ENCODE measurements at places on chromosomes 6 and 20.

- no peak for DNase-seq
Measured at GRCh38 chr6:106124015-106124414, 37.9 kb downstream of the PRDM1 start.

- no peak for DNase-seq
Measured at GRCh38 chr6:154962753-154963152, 32.4 kb upstream of the TIAM2 start.

DNA sequence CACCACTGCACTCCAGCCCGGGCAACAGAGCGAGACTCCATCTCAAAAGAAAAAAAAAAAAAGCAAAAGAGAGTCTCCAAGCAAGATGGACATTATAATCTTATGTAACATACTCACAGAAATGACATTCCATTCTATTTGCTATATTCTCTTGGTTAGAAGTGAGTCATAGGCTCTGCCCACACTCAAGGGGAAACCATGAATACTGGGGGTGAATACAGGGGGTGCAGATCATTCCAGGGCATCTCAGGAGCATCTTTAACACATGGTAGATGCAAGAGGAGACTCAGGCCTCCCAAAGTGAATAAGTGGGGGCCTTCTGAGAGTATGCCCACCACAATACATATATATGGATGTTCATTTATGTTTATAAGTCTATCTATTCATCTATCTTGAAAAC lies 18.3 kb upstream of the RANBP9 start:
- no peak for DNase-seq

DNA sequence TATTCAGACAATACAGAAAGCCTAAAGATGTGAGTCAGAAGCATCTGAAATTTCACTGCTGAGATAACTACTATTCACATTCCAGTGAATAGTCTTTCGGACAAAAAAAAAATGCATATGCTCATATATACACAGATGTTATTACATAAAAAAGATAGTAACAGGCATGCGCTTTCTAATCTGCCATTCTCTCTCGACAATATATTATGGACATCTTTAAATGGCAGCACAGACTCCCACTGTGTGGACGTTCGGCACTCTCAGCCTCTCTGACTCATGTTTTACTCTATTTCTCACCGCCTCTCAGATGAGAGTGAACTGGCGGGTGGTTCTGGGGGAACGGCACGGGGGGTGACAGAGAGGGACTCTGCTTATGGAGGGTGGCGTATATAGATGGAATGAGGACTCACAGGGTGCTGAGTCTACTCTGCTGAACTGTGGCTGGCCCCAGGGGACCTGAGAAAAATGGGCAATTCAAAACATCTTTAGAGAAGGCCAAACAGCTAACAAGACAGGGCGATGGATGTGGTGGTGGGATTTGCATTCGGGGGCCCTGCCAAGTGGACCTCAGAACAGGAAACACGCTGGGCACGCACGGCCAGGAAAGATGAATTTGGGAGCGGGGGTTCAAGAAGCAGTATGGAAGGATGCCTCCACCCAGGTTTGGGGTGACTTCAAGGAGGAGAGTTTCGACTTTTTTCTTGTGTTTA lies 68.9 kb downstream of the MDGA1 start:
- DNase-seq = no peak

- no peak for DNase-seq
Measured at GRCh38 chr6:146090474-146090873, 61.6 kb downstream of the GRM1 start.

GRCh38 chr6:135637701-135638100 lies 140.2 kb upstream of the AHI1 start:
- DNase-seq = no peak

GRCh38 chr6:40407239-40407638 lies 179.9 kb downstream of the LRFN2 start:
- DNase-seq = no peak

- DNase-seq = no peak
Measured at GRCh38 chr20:4999788-5000187, 1.5 kb downstream of the SLC23A2 start.
